ENCODE measurements at places on chromosomes 3 and 15.

GRCh38 chr15:76963596-76963995 lies 31.3 kb upstream of the PSTPIP1 start:
- DNase-seq, result no peak

DNA sequence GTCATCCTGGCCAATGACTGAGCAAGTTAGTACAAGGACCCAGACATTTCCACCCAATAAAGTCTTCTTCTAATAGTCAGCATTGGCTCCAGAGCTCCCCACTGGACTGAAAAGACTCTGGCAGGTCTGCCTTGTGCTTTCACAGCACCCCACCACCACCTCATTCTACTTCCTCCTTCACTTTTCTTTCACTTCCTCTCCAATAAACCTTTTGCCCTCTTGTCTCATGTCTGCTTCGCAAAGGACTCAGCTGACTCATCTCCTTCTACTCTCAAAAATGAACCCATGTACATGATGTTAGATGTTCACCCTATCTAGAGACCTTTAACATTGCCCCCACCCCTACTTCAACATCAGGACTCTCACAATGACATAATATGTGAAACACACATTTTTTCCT lies 181.0 kb upstream of the PPP2R3A start:
- DNase-seq, result no peak

GRCh38 chr3:155560594-155560993 lies 184.3 kb downstream of the PLCH1 start:
- DNase-seq, result no peak

- DNase-seq, result no peak
These were observed 8.4 kb downstream of the NR1D2 start for GRCh38 chr3:23953523-23953922.

- DNase-seq, result no peak
These were observed 123.8 kb upstream of the DAZL start for GRCh38 chr3:16728770-16729745.

GRCh38 chr3:12579456-12579855 lies 22.6 kb downstream of the MKRN2 start:
- DNase-seq, result no peak

GRCh38 chr3:127252446-127252845 lies 35.4 kb downstream of the PRR20G start:
- DNase-seq, result no peak

GRCh38 chr15:59976480-59977271 lies 27.4 kb upstream of the FOXB1 start:
- no peak for DNase-seq

- DNase-seq, result no peak
These were observed 12.7 kb downstream of the HMCES start for GRCh38 chr3:129291236-129291886.

- DNase-seq, result no peak
These were observed 130.0 kb downstream of the ASB7 start for GRCh38 chr15:100732211-100733055.

- no peak for DNase-seq
These were observed 13.3 kb downstream of the ZNF592 start for GRCh38 chr15:84761607-84762131.

Measured in NCI-H146 (cell line).